Uterus (tissue), 4 donors: ENCODE measurements at places on chromosomes 2 and 18.

GRCh38 chr2:32342801-32343200 is 14.0 kb upstream of the BIRC6 start:
- no peaks in the 10 kb centered on the region for H3K36me3 ChIP-seq
- H3K27me3 ChIP-seq = no peaks in the 10 kb centered on the region
- no peaks in the 10 kb centered on the region for H3K4me1 ChIP-seq
- no peak overlapping the region for H3K27ac ChIP-seq

- H3K4me1 ChIP-seq = no peaks in the 10 kb centered on the region
- no peaks in the 10 kb centered on the region for H3K36me3 ChIP-seq
- no peak for DNase-seq
- H3K27ac ChIP-seq = no peak overlapping the region
Measured at GRCh38 chr18:29104671-29105070, 927.7 kb upstream of the CDH2 start.

DNA sequence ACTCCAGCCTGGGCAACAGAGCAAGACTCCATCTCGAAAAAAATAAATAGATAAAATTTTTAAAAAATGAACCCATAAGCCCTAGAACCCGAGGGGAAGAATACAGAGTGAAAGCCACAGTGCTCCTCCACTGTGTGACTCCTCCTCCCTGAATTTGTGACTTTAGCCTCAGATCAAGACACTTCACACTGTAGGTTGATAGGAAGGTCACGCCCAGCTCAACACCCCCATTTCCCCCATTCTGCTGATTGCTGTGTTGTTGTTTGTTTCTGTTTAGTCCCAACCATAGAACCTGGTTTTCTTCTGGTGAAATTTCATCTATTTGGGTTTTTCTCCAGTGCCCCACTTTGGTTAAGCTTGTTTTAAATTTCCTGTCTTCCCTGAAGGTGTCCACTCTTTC is 102.2 kb downstream of the VIT start:
- no peak overlapping the region for H3K27ac ChIP-seq
- H3K36me3 ChIP-seq = no peaks in the 10 kb centered on the region
- DNase-seq = no peak
- no peaks in the 10 kb centered on the region for H3K27me3 ChIP-seq
- H3K4me1 ChIP-seq = no peaks in the 10 kb centered on the region

DNA sequence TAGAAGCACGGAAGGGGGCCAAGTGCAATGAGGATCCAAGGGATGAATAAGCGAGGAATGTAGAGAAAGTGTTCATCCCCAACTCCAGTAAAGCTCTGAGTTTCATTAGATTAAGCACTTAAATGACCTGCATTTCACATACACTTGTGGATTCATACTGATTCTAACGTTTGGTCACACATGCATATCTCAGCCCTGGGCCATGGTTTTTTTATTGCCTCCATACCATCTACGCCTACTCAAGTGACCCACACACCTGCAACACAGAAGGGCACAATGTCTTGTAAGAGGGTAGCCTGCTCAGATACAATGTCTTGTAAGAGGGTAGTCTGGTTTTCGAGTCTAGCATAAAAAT is 566 bp upstream of the MRPS5 start:
- DNase-seq = no peak
- peak overlapping the region; percentile 88 for H3K4me3 ChIP-seq
- peak overlapping the region; percentile 93 for H3K27ac ChIP-seq
- H3K36me3 ChIP-seq = no peaks in the 10 kb centered on the region
- no peaks in the 10 kb centered on the region for H3K27me3 ChIP-seq
- no peaks in the 10 kb centered on the region for H3K4me1 ChIP-seq

- no peak overlapping the region for H3K4me3 ChIP-seq
- H3K27ac ChIP-seq = no peak overlapping the region
- no peaks in the 10 kb centered on the region for H3K27me3 ChIP-seq
- no peaks in the 10 kb centered on the region for H3K36me3 ChIP-seq
Measured at GRCh38 chr2:215262741-215263362, 49.0 kb upstream of the ATIC start.

DNA sequence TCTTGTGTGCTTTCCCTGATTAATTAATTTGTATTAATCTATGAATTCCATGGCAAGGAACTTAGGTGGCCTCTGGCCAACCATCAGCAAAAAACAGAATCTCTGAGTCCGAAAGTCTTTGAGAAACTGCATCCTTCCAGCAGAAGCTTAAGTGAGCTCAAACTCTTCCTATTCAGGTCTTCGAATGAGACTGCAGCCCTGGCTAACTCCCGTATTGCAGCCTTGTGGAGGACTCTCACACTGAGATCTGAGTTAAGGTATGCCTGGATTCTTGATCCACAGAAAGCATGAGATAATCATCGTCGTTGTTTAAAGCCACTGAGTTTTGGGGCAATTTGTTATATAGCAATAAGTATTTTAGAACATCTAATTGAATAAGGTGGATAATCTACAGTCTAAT is 1143.9 kb upstream of the NXPH2 start:
- H3K27me3 ChIP-seq = no peaks in the 10 kb centered on the region
- no peaks in the 10 kb centered on the region for H3K36me3 ChIP-seq

DNA sequence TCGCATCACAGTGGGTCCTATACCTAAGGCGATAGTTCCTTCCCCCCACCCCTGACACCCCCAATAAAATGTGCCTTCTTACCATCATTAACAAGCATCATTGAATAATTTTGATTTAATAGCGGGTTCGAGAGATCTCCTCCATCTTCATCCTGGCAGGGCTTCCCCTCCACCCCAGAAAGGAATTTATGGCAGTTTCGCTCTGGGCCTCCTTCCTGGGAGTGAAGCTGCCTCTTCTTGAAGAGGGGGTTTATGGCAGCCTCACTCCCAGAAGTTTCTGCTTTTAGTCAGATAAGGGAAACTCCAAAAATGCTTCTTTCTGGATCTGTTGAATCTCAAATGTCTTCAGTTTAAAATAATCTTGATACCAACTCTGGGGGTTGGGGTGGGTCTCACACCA is 45.7 kb downstream of the RRM2 start:
- no peak overlapping the region for H3K4me3 ChIP-seq
- H3K27ac ChIP-seq = peak overlapping the region; percentile 52
- DNase-seq = no peak
- H3K36me3 ChIP-seq = no peaks in the 10 kb centered on the region
- no peaks in the 10 kb centered on the region for H3K4me1 ChIP-seq
- no peaks in the 10 kb centered on the region for H3K27me3 ChIP-seq

DNA sequence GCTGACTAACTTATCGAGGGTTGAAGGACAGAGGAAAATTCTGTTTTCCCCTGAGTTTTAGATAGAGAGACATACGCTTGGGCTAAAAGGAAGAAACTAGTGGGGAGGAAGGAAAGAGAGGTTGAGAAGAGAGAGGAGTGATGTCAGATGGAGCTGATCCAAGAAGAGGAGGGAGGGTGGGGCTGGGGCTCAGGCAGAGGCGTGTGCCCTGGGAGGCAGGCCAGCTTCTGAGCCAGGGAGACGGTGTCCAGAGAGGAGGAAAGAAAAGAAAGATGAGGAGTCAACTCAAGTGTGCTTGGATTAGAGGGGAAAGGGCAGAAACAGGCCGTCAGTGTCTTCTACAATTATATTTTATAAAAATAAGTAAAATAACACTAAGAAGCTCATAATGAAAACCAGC is 56.2 kb downstream of the EMILIN2 start:
- H3K4me1 ChIP-seq = peaks cover 11% of the 10 kb centered on the region
- no peaks in the 10 kb centered on the region for H3K27me3 ChIP-seq
- peak; percentile 90 for DNase-seq
- H3K36me3 ChIP-seq = no peaks in the 10 kb centered on the region
- no peak overlapping the region for H3K4me3 ChIP-seq
- H3K27ac ChIP-seq = peak overlapping the region; percentile 91

DNA sequence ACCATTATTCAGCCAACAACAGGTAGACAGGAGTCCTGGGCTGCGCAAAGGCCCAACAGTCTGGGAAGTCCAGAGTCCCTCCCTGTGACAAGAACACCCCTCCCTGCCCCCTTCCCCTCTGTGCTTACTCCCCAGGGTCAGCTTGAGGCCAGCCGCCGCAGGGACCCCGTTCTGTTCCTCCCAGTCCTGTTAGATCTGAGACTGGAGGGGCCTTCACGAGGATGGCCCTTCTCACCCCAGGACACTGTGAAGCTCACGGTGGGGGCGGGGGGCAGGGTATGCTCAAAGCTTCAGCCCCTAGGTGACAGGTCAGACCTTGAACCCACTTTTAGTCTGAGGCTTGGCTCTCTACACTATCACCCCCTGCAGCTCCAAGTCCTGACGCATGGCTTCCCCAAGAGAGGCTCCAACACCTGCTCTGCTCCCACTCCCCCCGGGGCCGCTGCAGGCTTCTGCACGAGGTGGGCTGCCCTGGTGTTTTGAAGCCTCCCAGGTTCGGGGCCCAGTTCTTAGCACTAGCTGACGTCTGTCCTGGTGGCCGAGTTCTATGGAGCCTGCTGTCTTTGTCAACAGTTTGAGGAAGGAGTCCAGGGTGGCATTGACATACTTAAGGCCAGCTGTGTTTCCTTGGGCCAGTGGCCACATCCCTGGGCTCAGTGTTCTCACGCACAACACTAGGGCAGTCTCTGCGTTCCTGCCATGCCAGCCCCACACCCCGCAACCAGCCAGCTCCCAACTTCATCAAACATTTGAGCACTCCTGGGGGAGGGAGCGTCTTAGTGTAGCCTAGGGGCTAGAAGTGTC is 37.2 kb upstream of the HPCAL1 start:
- H3K27ac ChIP-seq = no peak overlapping the region
- no peaks in the 10 kb centered on the region for H3K36me3 ChIP-seq
- DNase-seq = peak; percentile 11
- H3K4me3 ChIP-seq = no peak overlapping the region

GRCh38 chr18:56214706-56215105 is 423.7 kb downstream of the TXNL1 start:
- no peaks in the 10 kb centered on the region for H3K36me3 ChIP-seq
- H3K27me3 ChIP-seq = no peaks in the 10 kb centered on the region
- H3K4me1 ChIP-seq = no peaks in the 10 kb centered on the region
- DNase-seq = no peak
- no peak overlapping the region for H3K4me3 ChIP-seq
